ENCODE measurements at places on chromosomes 1 and 21.

GRCh38 chr1:56295949-56296929 lies 283.1 kb downstream of the PLPP3 start:
- no peak for DNase-seq

DNA sequence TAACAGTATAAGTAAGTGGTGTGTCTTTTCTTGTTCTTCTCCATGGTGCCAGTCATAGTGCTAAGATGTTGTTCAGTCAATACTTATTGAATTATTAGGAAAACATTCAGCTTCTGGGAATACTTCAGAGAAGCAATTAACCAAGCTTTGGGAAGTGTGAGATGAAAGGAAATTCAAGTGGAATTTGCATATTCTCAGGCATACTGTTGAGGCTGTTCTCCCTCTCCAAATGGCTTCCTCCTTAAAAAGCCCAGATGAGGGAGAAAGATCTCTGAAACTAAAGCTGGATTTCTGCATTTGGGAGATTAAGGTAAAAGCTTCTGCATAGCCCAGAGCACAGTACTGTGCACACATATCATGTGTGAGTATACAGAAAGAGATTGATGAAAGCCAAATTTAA lies 73.4 kb downstream of the MACF1 start:
- no peak for DNase-seq

GRCh38 chr1:84853741-84854721 lies 39.0 kb downstream of the LPAR3 start:
- DNase-seq = peak; percentile 92

DNA sequence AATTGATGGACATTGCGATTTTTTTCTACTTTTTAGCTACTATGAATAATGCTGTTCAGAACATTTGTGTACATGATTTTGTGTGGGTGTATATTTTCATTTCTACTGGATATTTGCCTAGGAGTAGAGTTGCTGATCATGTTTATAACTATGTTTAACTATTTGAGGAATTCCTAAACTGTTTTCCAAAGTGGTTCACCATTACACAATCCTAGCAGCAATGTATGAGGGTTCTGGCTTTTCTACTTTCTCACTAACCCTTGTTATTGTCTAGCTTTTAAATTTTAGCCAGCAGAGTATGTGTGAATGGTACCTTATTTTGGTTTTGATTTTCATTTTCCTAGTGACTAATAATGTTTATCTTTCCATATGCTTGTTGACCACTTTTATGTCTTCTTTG lies 86.2 kb downstream of the ATG4C start:
- DNase-seq = no peak

DNA sequence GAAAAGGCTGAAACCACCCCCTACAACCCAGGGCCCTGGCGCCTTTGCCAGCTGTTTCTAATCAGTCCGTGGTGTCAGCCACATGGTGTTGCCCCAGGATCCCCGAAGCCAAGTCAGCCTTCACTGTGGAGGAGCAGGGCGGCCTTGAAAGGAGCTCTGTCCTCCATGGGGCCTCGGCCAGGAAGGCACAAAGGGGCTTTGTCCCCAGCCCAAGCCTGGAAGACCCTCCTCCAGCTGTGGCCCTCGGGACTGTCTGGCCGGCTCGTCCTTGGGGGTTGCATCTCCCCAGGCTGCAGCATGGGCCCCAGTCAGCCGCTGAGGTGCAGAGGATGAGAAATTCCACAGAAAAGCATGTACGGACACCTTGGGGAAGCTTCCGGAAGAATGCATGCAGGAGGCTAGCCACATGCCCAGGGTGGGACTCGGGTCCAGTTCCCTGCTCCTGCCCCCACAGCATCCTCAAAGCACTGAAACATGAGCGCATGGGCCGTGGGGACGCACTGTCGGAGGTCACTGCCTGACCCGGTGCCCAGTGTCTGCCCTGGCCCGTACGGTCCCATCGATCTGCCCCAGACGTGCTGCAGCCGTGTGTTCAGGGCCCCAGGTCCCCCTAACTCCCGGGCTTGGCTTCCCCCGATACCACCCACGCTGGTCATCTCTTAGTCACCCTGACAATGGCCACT lies 38.6 kb upstream of the POFUT2 start:
- DNase-seq = no peak

GRCh38 chr1:183934314-183934713 lies 103.2 kb downstream of the COLGALT2 start:
- no peak for DNase-seq

DNA sequence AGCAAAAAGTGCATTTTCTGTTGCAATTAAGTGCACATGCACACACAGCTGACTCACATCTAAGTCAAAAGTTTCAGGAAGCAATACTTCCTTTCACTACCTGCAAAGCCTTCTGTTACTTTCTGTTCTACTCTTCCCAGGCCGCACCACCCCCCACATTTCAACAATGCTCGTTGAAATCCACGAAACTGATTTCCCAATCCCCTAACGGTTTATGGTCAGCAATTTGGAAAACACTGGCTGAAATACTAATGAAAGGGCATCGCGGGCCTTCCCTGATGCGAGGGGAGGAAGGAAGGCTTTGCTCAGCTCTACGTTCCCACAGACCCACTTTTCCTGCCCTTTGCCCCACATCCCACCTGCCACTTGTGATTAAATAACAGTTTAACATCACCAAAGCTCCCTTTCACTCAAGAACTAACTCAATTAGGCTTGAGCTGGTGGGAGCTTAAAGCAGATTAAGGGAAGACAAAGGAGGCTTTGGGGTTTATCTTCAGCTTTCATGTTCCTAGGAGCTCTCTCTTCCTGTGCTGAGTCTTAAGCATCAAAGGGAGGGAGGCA lies 243.2 kb upstream of the RAB4A start:
- DNase-seq = peak; percentile 97

GRCh38 chr1:64923294-64923718 lies 43.0 kb downstream of the JAK1 start:
- DNase-seq = no peak

DNA sequence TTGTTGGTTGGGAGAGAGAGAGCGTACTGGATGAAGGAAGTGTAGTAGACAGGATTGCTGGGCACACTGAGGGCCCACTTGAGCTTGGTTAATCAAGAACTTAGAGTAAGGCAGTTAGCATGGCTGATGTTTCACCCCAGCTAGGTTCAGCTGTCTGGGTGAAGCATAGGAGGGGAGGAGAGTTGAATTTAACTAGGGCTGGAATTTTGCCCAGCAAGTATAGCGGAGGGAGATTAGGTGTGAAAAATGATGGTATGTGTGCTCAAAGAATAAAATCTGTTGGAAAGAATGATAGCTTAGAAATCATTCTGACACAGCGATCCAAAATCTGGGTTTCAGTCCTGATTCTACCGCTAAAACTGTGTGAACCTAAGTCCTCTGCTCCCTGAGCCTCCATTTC lies 461.5 kb upstream of the PROX1 start:
- DNase-seq = no peak

DNA sequence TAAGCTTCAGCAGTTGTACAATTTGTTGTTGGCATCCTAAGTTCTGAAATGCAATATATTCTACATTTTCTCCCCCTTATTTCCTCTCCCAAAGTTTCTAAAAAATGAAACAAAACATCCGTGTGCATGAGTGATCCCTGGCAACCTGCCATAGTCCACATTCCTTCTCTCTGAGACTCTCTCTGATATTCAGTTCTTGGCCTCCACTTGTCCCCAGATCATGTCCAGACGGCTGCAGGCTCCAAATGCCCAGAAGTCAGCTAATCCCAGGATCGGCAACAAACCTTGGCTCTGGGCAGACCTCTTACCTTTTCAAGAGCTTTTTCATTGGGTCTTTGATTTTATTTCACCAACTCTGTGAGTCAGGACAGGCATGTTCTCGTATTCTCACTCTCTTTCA lies 187.8 kb downstream of the ETS2 start:
- peak; percentile 95 for DNase-seq

GRCh38 chr1:186421446-186421845 lies 39.5 kb downstream of the PDC start:
- DNase-seq = no peak

GRCh38 chr1:169849346-169850022 lies 44.2 kb downstream of the SCYL3 start:
- no peak for DNase-seq

GRCh38 chr21:45549626-45550463 lies 7.6 kb upstream of the SLC19A1 start:
- DNase-seq = no peak

DNA sequence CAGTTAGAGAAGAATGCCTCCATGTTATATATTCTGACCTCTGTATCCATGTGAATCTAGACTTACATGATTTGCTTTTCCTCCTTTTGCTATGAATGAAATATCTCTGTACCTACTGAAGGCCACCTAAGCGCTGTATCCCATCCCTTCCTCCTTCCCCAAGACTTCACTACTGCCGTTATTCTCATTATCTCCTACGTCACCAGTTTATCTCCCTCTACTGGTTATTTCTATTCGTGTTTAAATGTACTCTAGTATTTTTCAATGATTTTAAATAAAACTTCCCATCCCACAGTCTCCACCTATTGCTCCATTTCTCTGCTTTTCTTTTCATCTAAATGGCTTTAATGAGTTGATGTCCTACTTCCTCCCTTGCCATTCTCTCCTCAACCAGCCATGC lies 110.0 kb downstream of the KCTD3 start:
- DNase-seq = no peak

DNA sequence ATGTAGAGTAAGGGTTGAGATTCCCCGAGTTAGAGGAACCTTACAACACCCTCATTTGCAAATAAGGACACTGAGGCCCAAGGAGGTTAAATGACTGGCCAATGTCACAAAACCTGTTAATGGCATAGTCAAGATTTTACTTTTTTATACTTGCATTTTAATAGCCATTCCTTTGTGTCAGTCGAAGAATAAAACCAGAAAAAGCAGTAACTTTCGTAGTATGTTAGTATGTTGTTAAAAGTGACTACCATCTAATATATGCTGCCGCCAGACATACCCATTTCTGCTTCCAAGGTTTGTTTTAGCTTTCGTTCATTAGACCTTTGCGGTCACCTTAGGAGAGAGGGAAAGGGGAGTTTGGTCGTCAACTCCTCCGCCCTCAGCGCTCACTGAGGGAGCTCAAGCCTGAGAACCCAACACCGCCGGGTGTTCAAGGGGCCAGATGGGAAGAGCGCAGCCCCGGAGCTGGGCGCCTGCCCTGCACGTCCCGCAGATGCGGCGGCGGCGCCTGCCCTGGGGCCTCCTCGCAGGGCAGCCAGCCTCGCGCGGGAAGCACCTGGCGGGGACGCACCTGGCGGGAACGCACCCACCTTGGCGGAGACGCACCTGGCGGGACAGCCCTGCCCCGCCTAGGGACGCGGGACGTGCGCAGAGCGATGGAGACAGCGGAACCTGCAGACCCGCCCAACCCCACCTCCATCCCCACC lies 466 bp downstream of the VPS26C start:
- no peak for DNase-seq

DNA sequence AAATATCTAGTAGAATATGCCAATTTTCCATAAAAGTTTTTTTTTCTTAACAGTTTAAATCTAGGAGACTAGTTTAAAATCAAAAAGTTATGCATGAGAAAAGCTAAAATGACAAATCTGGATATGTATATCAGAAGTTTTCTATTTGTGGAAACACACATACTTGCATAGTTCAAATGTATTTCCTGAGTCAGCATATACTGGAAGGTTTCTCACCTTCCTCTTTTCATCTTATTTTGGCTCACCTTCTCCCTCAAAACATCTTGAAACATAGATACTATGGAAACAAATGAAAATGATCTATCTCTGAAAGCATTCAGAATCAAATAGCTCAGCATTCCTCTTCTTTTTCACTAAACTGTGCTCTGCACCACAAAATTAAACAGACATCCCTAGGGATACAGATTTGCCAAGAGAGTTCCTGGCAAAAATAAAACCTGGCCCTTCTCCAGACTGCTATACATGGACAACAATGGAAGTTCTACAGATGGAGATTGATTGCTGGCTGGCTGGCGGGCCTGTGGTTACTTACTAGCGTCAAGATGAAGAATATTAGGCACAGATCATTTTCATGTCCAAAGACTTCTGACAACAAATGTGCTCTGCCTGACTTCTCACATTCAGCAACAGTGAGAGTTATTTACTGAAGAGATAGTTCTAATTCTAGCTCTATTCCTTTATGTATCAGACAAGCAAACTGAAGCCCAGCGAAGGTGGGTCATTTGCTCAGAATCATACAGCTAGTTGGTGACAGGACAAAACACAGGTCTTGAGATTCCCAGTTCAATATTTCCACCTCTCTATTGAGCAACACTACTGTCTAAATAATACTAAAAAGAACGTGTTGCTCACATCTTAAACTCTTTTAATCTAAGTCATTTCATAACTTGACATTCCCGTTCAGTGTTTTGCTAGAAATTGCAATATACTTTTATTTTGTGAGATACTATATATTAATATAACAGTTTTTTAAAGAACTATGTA lies 26.6 kb downstream of the DIPK1A start:
- peak; percentile 49 for DNase-seq
